DMS79 (cell line): ENCODE measurements at places on chromosomes 5 and 9.

DNA sequence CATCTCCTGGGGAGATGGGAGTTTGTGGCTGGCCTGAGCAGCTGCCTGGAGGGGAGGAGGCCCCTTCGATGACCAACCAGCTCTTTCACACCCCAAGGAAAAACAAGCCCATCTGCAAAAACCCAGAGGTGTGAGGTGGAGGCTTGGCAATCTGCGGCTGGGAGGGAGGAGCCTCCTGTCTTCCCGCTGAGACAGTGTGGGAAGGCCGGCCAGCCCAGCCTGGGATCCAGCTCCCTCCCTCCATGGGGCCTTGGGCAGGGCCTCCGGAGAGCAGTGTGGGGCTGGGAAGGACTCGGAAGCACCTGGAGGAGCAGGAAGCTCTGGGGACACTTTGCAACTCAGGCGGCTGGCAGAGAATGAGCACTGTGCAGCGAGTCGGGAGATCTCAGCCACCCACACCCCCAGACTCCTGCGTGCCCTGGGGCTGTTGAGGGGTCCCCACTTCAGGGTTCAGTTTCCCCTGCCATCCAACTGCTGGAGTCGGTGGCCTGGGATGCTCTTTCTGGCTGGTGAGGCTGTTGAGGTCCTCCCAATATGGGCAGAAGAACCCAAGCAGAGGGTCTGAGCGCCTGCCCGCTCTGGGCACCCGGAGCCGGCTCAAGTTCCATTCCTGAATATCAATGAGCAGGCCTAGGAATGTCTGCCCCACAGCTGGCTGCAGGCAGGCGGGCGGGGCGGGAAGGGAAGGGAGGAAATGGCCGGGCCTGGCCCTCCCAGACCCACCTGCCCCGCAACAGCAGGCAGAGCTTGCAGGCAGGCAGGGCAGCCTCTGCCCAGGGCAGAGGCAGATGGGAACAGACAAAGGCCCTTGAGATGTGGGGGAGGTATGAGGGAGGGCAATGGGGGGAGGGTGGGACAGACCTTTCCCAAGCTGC is 101.1 kb downstream of the FGF18 start:
- DNase-seq: no peak

DNA sequence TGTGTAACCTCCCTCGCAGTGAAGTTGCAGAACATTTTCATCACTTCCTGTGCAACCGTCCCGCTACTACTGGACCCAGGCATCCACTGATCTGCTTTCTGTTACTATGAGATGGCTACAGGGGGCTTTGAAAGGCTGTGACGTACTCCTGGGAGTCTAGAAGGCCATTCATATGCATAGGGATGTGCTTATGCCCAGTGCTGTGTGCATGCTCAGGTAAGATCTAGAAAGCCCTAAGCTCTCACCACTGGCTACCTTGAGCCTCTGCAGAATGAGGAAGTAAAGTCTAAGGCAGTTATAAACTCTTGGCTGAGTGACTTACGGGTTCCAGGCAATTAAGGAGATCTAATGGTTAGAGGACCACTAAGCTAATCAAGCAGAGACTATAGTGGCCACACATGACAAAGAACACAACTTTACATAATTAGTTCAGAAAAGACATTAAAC is 11.8 kb downstream of the HNRNPAB start:
- no peak for DNase-seq

- DNase-seq: no peak
Observed at GRCh38 chr9:87579781-87580541, 82.3 kb downstream of the DAPK1 start.

- no peak for DNase-seq
Observed at GRCh38 chr5:171629628-171630349, 155.8 kb upstream of the SMIM23 start.

GRCh38 chr5:93151896-93152295 is 429.1 kb downstream of the NR2F1-AS1 start:
- no peak for DNase-seq

GRCh38 chr9:93129286-93129685 is 4.8 kb downstream of the NINJ1 start:
- no peak for DNase-seq

DNA sequence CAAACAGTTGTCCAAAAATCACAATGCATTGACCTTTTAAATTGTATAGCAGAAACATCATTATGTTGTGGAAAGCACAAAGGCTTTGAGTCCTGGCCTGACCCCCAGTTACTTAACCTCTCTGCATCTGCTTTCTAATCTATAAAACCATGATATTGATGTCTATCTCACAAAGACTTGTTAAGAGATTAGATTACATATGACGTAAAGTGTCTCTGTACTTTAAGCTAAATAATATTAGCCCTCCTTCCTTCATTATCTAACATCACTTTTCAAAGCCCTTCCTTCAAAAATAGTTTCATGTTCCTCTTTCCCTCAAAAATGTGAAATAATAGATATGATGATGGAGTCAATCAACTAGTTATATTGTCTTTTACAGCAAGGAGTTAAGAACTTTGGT is 3.4 kb downstream of the ADAMTS6 start:
- DNase-seq: no peak

GRCh38 chr5:83249156-83249555 is 171.8 kb downstream of the XRCC4 start:
- DNase-seq: no peak

GRCh38 chr5:58764199-58764598 is 181.3 kb downstream of the RAB3C start:
- no peak for DNase-seq

- no peak for DNase-seq
Observed at GRCh38 chr9:125484350-125485282, 222.4 kb downstream of the MAPKAP1 start.

DNA sequence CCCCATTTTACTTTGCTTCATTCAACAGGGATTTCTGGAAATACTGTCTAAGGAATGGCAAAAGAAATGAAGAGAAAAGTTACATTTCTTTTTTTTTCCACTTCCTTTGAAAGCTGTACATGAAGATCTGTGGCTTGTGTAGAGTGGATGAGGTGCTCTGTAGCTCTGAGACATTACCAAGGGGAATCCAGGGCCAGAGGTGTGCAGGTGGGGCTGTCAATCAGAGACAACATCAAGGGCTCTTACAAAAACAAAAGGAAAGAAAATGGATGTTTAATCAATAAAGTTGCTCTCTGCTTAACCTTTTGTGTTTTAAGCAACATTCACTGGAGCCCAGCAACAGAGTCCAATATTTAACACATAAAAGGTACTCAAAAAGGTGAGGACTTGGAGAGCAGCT is 391.1 kb downstream of the TMEM38B start:
- no peak for DNase-seq

- no peak for DNase-seq
Observed at GRCh38 chr5:3659907-3660306, 64.3 kb downstream of the IRX1 start.
